ENCODE measurements at places on chromosomes 2 and 18.

DNA sequence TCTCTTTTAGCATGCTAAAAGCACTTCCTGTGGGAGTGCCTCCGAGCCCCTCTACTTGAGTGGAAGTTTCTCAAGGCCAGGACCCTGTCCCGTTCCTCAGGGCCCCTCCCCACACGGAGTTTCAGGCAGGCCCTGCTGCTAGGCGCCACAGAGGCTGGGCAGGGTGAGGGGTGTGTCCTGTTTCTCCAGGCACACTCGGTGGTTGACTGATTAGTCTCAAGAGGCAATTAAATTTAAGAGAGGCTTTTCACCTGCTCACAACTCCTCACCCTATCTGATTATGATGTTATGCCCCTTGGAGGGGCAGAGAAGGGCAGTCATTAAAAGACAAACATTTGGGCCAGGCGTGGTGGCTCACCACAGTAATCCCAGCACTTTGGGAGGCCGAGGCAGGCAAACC is 160.8 kb upstream of the HAAO start:
- DNase-seq: no peak

GRCh38 chr2:190763901-190764514 is 115.1 kb downstream of the NAB1 start:
- no peak for DNase-seq

GRCh38 chr2:198173864-198174263 is 369.5 kb downstream of the PLCL1 start:
- DNase-seq: no peak

GRCh38 chr2:147715807-147716206 is 129.0 kb upstream of the ACVR2A start:
- DNase-seq: no peak

GRCh38 chr18:51660188-51660715 is 462.8 kb upstream of the MEX3C start:
- no peak for DNase-seq

DNA sequence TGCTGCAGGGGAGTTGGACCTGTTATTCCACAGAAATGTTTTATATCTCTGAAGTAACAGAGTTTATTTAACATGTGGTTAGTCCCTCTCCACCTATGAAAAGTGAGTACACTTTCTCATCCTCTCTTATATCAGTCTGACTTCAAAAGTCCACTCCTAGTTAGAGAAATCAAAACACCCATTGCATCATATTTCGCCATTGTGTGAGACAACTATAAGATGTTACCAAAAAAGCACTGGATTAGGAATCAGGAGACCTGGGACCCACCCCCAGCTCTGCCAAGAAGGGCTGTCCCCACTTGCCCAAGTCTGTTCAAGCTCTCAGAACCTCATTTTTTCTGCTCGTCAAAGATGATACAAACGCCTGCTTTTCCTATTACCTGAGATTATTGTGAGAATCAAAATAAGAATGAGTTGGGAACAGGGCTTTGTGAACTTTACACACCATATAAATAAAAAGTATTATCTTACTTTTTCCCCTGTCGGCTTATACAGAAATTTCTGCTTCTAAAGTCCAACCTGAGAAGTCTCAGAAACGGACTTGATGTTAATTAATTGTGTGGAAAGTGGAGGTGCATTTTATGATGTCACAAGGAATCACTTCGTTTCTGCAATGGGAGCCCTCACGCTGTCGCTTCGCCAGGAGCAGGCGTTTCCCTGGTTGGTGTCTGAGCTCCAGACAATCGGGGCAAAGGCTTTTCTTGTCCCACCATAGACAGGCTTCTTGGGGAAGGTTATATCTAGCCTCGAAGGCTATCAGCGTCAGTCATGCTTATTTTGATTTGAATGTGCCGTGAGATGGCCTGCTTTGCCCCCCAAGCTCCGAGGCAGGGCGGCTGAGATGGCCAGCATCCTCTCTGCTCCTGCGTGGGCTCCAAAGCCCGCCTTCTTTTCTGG is 89.6 kb upstream of the ZNF516 start:
- DNase-seq: no peak

GRCh38 chr2:229875549-229875948 is 46.3 kb downstream of the TRIP12 start:
- no peak for DNase-seq

DNA sequence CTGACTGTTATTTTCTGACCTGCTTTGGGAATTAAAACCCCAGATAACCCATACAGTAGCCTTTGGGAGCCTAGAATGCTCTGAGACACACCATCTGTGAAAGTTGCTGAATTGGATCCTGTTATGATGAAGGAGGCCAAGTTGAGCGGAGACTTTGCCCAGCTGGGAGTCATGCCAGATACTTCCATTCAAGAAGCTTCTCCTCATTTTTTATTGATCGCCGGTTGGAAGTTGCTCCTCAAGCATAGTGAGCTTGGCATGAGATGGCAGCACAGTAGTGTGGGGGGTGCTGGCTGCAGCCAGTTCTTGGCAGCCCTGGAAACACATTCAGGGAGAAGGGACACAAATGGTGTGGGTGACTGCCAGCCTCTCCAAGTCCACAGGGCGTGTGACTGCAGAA is 270.7 kb upstream of the NRP2 start:
- no peak for DNase-seq

- DNase-seq: no peak
Observed at GRCh38 chr2:201513271-201513670, 61.7 kb downstream of the STRADB start.

DNA sequence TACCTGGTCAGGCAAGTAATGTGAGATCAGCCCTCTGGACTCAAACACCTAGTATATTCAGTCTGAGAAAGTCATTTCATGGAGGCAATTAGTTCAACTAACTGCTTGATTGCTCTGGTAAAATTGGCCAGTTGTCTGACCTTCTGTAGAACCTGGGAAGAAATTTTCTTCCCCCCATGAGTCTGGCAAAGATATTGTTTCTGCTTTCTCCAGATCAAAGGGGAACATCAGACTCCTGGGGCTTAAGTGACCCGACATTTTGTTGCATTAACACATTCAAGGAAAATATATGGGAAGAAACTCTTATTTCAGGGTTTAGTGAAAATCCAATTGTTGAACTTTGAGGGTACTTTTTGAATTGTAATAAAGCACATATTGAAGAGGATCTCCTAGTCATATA is 375.1 kb downstream of the SUCLG1 start:
- no peak for DNase-seq

DNA sequence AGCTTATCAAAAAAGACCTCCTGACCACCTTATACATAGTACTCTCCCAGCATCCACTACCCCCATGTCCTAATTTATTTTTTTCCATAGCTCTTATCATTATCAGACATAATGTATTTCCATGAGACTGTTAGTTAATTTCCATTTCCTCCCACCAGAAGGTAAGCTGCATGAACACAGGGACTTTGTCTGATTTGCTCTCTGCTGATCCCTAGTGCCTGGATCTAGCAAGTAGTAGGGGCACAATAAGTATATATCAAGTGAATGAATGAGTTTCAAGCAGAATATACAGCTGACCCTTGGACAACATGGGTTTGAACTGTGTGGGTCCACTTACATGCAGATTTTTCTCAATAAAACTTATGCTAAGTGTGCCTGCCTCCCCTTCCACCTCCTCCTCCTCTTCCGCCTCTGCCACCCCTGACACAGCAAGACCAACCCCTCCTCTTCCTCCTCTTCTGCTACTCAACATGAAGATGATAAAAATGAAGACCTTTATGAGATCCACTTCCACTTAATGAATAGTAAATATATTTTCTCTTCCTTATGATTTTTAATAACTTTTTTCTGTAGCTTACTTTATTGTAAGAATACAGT is 53.8 kb downstream of the CTAGE1 start:
- no peak for DNase-seq

GRCh38 chr2:129881786-129882396 is 97.6 kb upstream of the RAB6C start:
- peak; percentile 31 for DNase-seq

GRCh38 chr18:28635530-28635929 is 458.6 kb upstream of the CDH2 start:
- no peak for DNase-seq

GRCh38 chr2:223235986-223236385 is 184.0 kb downstream of the KCNE4 start:
- DNase-seq: no peak

DNA sequence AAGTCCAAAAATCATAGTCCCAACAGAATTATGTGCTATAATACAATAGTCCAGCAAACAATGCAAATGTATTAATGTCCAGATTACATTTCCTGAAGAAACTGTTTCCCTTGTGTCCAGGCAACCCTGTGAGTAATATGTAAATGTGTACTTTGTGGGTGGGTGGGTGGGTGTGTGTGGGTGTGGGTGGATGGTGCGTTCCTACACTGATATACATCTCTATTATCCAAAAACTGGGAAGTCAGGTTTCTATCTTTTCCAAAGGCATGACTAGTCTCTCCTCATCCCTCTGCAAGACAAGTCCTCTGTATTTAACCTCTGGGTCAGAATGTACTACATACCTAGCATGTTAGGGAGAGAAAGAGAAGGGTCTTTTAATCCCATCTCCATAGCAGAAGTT is 71.6 kb downstream of the LNPK start:
- DNase-seq: no peak

GRCh38 chr2:46937471-46937901 is 21.9 kb upstream of the MCFD2 start:
- DNase-seq: peak; percentile 53

GRCh38 chr2:24403832-24404212 is 43.5 kb upstream of the ITSN2 start:
- no peak for DNase-seq

DNA sequence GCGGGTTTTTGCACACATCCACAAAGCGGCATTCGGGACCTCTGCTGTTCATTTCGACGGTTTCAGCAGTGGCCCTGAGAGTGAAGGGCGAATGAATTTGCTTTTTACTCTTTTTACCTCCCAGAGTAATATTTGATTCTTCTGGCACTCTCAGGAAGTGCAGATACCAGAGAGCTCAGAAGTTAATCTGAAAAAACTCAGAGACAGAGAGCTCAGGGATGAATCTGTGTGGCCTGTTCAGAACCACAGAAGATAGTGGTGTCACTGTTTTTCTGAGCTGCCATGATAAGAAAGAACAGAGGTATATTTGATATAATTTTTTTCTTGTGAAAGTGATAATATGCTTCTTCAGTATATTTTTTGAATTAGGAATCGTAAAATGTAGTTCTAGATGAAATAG is 129.3 kb downstream of the MBP start:
- no peak for DNase-seq

GRCh38 chr2:176139661-176140512 is 10.4 kb downstream of the HOXD8 start:
- DNase-seq: no peak

- DNase-seq: no peak
Observed at GRCh38 chr2:127157114-127157513, 50.2 kb upstream of the BIN1 start.

- DNase-seq: no peak
Observed at GRCh38 chr2:101803945-101804696, 106.6 kb downstream of the MAP4K4 start.

DNA sequence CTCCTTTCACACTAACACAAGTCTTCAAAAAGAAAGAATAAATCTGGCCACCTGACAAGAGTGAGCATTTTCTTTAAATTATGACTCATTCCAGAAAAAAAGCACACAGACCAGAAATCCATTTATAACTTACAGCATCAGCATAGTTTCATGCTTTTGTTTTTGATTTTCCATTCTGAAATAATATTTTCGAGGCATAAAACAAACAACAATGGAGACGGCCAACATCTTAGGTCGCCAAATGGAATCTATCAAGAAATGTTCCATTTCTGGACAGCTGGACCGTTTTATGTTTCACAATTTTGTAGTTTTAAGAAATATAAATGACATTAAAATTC is 165.4 kb upstream of the ZFP36L2 start:
- DNase-seq: no peak

- DNase-seq: no peak
Observed at GRCh38 chr2:69561101-69561500, 82.4 kb downstream of the AAK1 start.

- no peak for DNase-seq
Observed at GRCh38 chr2:67342394-67342793, 54.7 kb upstream of the ETAA1 start.

- DNase-seq: no peak
Observed at GRCh38 chr18:45608400-45608799, 6.9 kb upstream of the SLC14A2 start.

DNA sequence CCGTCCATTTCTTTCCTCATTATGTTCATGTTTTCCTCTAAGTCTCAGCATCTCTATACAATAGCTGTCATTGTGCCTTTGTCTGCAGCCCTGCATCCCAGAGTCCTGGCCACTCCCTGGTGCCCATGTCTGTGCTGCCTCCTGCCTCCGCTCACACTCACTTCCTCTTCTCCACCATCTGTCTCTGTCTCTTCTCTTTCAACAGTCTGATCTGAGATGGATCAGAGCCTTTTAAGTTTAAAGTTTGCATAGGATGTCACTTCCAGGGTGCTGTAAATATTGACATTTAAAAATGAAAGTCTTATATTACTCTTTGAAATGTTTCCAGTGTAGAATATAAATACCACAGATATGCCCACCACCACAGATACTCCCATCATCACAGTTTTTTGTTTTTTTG is 42.7 kb downstream of the UBE2F start:
- no peak for DNase-seq

GRCh38 chr2:166700079-166700478 is 188.2 kb upstream of the XIRP2 start:
- no peak for DNase-seq

- no peak for DNase-seq
Observed at GRCh38 chr18:35463827-35464226, 33.9 kb downstream of the INO80C start.

DNA sequence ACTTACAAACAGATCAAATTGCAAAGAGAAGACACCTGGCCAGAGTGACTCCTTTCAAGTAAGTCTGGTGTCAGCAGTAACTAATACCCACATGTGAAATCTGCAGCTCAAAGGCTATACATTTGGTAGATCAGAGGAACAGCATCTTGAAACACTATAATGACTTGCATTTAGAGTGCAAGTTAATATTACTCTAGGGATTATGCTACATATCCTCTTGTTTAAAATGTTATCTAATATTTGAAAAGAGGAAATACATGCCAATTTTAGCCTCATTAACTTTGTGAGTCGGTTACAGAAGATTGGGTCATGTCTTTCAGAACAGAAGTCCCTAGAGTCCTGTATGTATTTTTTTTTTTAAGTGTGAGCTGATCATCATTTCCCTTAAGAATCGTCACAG is 15.2 kb downstream of the LANCL1 start:
- DNase-seq: no peak

DNA sequence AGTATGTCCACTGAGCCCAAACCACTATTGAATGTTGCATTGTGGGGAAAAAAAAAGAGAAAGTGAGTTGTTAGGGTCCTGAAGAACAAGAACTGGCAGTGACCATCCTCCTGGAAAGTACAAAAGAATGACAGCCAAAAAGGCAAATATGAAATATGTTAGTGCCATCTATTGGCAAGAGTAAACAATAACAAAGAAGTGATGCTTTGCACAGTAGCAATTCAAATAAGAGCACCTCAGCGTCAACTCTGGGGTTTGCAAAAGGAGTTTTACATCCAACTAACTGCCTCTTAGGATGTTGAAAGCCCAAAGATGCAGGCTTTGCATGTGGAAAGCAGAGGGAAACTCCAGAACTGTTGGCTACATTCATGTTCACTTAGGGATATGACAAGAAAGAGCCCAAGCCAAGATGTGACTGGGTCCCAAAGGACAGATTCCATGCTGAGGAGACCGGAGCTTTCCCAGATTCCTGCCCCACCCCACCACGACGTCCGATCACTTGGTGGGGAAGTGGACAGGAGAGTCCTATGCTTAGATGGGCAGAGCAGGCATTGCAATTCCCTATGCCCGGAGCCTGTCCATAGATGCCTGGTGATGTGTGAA is 15.6 kb downstream of the TRABD2A start:
- DNase-seq: peak; percentile 34

Measured in lower leg skin (tissue), 4 donors.